ENCODE measurements at places on chromosomes 5 and 9. TPM values are rescaled to one million over a fixed set of nuclear protein-coding genes. Genes with fewer than 3 reads are reported as not detected.

DNA sequence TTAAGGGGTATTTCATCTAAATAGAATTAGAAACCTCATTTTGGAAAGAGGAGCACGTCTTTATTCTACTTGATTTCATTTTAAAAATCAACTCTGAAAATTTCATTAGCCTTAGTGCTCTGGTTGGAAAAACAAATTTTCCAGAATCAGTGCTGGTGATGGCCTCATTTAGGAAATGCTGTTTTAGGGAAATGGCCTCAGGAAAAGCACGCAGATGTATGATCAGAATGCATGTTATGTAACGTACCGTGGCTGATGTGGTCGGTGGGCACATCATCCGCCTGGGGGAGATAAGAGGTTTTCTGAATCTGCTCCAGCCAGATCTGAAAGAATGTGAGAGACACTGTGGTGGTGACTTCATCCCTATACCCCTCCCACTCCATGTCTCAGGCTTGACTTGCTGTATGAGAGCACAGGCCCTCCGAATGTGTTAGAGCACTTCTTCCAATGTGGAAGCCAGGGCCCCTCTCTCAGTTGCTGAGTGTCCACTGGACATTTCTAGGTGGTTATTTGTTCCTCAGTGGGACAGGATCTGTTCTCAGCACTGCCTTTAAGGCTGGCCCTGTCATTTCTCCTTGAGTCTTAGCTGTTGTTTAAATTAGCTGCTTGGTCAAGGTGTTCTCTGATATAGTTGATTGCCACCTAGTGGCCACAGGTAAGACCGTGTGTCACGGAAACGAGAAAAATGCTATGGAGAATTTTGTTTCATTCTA is 96.5 kb downstream of the ARHGAP26 start:
- no peaks in the 10 kb centered on the region for H3K36me3 ChIP-seq
- H3K4me3 ChIP-seq: no peak overlapping the region
- H3K27me3 ChIP-seq: no peaks in the 10 kb centered on the region
- H3K4me1 ChIP-seq: peaks cover 47% of the 10 kb centered on the region
- no peak overlapping the region for H3K27ac ChIP-seq
- DNase-seq: no peak

DNA sequence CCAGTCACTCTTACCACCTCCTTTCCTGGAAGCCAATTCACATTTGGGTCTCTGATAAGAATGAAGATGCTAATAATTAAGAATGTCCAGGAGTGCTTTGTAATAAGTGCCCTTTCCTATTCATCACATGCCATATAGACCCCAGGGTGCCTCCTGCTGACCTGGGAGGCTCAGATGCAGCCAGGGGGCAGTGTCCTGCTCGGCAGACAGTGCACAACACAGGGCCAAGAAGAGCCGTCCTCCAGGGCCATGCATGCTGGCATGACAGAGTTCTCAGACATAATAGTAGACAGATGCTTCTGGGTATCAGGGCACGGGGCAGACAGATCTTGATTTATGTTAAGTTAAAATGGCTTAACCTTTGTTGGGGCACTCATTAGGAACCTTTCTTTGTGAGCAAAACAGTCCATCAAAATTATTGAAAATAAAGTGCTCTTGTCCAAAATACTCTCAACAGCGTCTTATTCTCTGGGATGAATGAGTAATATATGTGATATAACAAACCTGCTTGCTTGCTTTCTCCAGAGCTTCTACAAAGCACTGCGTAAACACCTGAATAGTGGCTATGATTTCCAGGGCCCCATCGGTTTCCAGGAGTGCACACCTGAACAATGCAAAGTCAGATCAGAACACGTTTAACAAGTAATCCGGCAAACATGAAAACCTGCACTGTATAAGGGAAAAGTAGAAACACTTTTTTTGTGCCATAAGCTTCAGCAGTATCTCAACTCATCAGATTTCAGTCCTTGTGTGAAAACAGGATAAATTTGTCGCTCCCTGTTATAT is 192.7 kb downstream of the FANCC start:
- no peak overlapping the region for H3K4me3 ChIP-seq
- H3K4me1 ChIP-seq: peaks cover 55% of the 10 kb centered on the region
- H3K27ac ChIP-seq: peak overlapping the region; percentile 14
- H3K27me3 ChIP-seq: no peaks in the 10 kb centered on the region
- no peak for DNase-seq
- H3K36me3 ChIP-seq: no peaks in the 10 kb centered on the region

- H3K4me3 ChIP-seq: no peak overlapping the region
- H3K36me3 ChIP-seq: no peaks in the 10 kb centered on the region
- no peaks in the 10 kb centered on the region for H3K27me3 ChIP-seq
- H3K27ac ChIP-seq: no peak overlapping the region
- no peak for DNase-seq
These were observed 964.5 kb upstream of the DMAC1 start for GRCh38 chr9:8764051-8764450.

- peaks cover 13% of the 10 kb centered on the region for H3K27me3 ChIP-seq
- H3K36me3 ChIP-seq: peaks cover 22% of the 10 kb centered on the region
- DNase-seq: peak; percentile 62
- H3K27ac ChIP-seq: peak overlapping the region; percentile 75
- H3K4me3 ChIP-seq: peak overlapping the region; percentile 86
These were observed 1.8 kb downstream of the ZBTB34 start for GRCh38 chr9:126862104-126862761.

- no peaks in the 10 kb centered on the region for H3K4me1 ChIP-seq
- peaks cover 2% of the 10 kb centered on the region for H3K27me3 ChIP-seq
- no peak for DNase-seq
- no peaks in the 10 kb centered on the region for H3K36me3 ChIP-seq
- H3K4me3 ChIP-seq: no peak overlapping the region
- H3K27ac ChIP-seq: no peak overlapping the region
These were observed 66.9 kb downstream of the PRKACG start for GRCh38 chr9:68947015-68947414.

- H3K4me3 ChIP-seq: no peak overlapping the region
- H3K27ac ChIP-seq: no peak overlapping the region
- no peaks in the 10 kb centered on the region for H3K36me3 ChIP-seq
- H3K4me1 ChIP-seq: no peaks in the 10 kb centered on the region
- no peaks in the 10 kb centered on the region for H3K27me3 ChIP-seq
These were observed 82.5 kb downstream of the LRRC70 start for GRCh38 chr5:62661126-62661525.

DNA sequence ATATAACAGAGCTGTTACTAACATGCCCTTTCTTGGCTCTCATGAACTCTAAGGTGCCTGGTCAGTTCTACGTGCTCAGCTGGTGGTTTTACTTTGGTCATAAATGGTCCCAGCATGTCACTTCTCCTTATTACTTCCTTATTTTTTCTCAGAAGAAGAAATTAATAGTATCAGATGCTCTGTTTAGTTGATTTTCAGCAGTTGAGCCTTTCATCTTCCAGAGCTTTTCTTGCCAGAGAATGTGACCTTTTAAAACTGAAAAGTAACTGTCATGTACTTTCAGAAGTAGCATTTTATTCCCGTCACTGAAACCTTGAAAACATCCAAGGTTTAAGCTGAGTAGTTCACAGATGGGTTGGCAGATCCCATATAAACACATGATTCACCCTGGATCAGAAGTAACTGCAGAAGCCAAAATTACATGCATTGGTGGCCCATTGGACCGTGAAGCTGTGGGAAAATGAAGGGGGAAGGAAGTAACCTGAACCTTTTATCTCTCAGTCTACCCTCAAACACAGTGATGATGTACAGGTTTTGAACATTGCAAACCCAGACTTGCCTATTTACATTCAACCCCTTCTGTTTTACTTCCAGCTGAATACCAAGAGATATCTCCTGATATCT is 50.5 kb downstream of the HACD4 start:
- peaks cover 26% of the 10 kb centered on the region for H3K36me3 ChIP-seq
- H3K4me3 ChIP-seq: peak overlapping the region; percentile 24
- peak overlapping the region; percentile 80 for H3K27ac ChIP-seq
- peaks cover 43% of the 10 kb centered on the region for H3K4me1 ChIP-seq

DNA sequence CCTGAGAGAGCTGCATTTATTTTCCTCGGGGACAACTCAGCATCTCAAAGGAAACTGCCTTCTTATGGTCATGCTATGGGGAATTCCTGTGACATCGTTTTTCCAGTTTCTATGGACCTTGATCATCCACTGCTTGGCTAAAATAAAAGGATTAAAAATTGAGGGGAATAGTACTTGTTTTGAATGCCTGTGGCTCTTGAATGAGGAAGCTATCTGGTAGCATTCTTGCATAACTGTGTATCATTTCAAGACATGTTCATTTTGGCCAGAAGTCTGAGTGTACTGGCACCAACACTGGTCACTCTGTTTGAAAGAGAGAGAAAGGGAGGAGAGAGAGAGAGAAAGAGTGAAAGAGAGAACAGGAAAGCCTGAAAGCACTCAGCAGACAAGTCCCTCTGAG is 116.7 kb downstream of the DOCK2 start:
- no peak overlapping the region for H3K27ac ChIP-seq
- no peaks in the 10 kb centered on the region for H3K27me3 ChIP-seq
- H3K36me3 ChIP-seq: peaks cover 2% of the 10 kb centered on the region
- no peak overlapping the region for H3K4me3 ChIP-seq

DNA sequence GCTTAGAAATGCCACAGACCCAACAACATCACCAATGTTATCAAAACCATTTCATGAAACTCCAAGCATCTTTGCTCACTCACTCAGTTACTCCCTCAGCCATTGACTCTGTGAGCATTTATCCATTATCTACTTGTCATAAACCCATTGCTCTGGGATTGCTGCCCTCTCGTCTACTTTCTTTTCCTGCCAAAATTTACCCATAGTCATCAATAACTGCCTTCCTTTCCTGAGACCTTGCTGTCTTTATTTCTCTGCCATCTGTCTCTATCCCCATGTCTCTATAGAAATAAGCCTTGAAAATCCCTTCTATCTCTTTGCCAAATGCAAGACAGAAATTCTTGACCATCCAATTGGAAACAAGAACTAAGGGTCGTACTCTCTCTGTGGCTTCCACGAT is 26.4 kb upstream of the PUM3 start:
- H3K27ac ChIP-seq: no peak overlapping the region
- no peak overlapping the region for H3K4me3 ChIP-seq
- no peaks in the 10 kb centered on the region for H3K4me1 ChIP-seq
- H3K27me3 ChIP-seq: peaks cover 37% of the 10 kb centered on the region
- no peaks in the 10 kb centered on the region for H3K36me3 ChIP-seq

- peaks cover 6% of the 10 kb centered on the region for H3K4me1 ChIP-seq
- no peaks in the 10 kb centered on the region for H3K27me3 ChIP-seq
- no peak overlapping the region for H3K27ac ChIP-seq
These were observed 69.8 kb downstream of the SLC46A2 start for GRCh38 chr9:112820881-112821280.

GRCh38 chr5:150780187-150780692 is 1.7 kb downstream of the SMIM3 start:
- H3K27me3 ChIP-seq: peaks cover 3% of the 10 kb centered on the region
- H3K4me1 ChIP-seq: peaks cover 15% of the 10 kb centered on the region
- DNase-seq: no peak
- H3K36me3 ChIP-seq: no peaks in the 10 kb centered on the region
- no peak overlapping the region for H3K4me3 ChIP-seq

GRCh38 chr9:81266674-81267073 is 422.7 kb downstream of the TLE1 start:
- DNase-seq: no peak
- no peak overlapping the region for H3K27ac ChIP-seq
- H3K4me3 ChIP-seq: no peak overlapping the region
- H3K27me3 ChIP-seq: no peaks in the 10 kb centered on the region

- no peaks in the 10 kb centered on the region for H3K27me3 ChIP-seq
- H3K36me3 ChIP-seq: no peaks in the 10 kb centered on the region
- H3K4me3 ChIP-seq: no peak overlapping the region
These were observed 520 bp downstream of the CCIN start for GRCh38 chr9:36169708-36170107.

GRCh38 chr9:31604531-31604930 is 779.9 kb upstream of the ACO1 start:
- no peaks in the 10 kb centered on the region for H3K27me3 ChIP-seq
- no peak overlapping the region for H3K27ac ChIP-seq
- no peaks in the 10 kb centered on the region for H3K36me3 ChIP-seq
- DNase-seq: no peak

- H3K4me3 ChIP-seq: no peak overlapping the region
- no peaks in the 10 kb centered on the region for H3K36me3 ChIP-seq
- no peak for DNase-seq
- H3K27me3 ChIP-seq: peaks cover 84% of the 10 kb centered on the region
- H3K27ac ChIP-seq: no peak overlapping the region
These were observed 6.7 kb downstream of the CNTFR start for GRCh38 chr9:34582787-34583186.

CDH18 gene
- total RNA-seq: not detected

SPINK7 gene
- total RNA-seq: not detected

RAD17 gene
- 30.6 TPM for total RNA-seq

MZB1 gene
- not detected for total RNA-seq

ESM1 gene
- total RNA-seq: 0.73 TPM

PCDHB3 gene
- 8.8 TPM for total RNA-seq

OTP gene
- not detected for total RNA-seq
